ENCODE measurements at places on chromosomes 3 and 15. TPM values are rescaled to one million over a fixed set of nuclear protein-coding genes. Genes with fewer than 3 reads are reported as not detected.

The GOLGA6L7 gene
- total RNA-seq = not detected

The PBRM1 gene
- total RNA-seq = 88.6 TPM

The UROC1 gene
- total RNA-seq = not detected

The TCTA gene
- total RNA-seq = 21.6 TPM

The SOX14 gene
- total RNA-seq = not detected

The PLCB2 gene
- total RNA-seq = 178 TPM

The MOBP gene
- total RNA-seq = not detected

The TMEM108 gene
- total RNA-seq = not detected

The CCDC174 gene
- total RNA-seq = 22.3 TPM

The SLC51A gene
- total RNA-seq = not detected

The SEMA7A gene
- 30.5 TPM for total RNA-seq

The CDC25A gene
- total RNA-seq = 25.6 TPM

The LMAN1L gene
- 3.8 TPM for total RNA-seq

The GHRL gene
- total RNA-seq = 6.9 TPM

The CCR4 gene
- total RNA-seq = 42.5 TPM

The DNASE1L3 gene
- total RNA-seq = not detected

The LRRC31 gene
- total RNA-seq = not detected

The FEZF2 gene
- not detected for total RNA-seq

The NDUFB5 gene
- total RNA-seq = 85.7 TPM

The MGLL gene
- total RNA-seq = 1.4 TPM

The ITPKA gene
- 2.1 TPM for total RNA-seq

The ULK3 gene
- 58.0 TPM for total RNA-seq

The NR1I2 gene
- total RNA-seq = not detected

The TRH gene
- total RNA-seq = not detected

The STRA6 gene
- total RNA-seq = 0.17 TPM

The ATP2C1 gene
- total RNA-seq = 68.7 TPM

The IMPG2 gene
- total RNA-seq = 0.54 TPM
